ENCODE measurements at places on chromosomes 2 and 18. TPM values are rescaled to one million over a fixed set of nuclear protein-coding genes. Genes with fewer than 3 reads are reported as not detected.

DNA sequence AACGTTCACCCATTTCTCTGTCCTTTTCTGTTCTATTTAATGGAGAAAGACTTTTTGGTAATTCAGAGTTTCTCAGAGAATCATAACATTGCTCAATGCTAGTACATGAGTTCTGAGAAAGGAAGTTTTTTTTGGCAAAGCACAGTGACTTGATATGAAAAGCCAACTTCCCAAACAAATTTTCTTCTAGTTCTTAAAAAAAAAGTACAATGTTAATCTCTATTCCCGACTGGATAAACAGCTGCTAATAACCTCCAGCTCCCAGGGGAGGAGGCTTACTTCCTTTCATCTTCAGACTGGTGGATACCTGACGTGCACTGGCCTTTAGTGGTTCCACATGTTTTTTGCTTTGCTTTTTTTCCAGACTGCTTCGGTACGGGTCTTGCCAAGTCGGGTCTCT lies 284.6 kb upstream of the CCDC68 start:
- DNase-seq: no peak
- no peak overlapping the region for H3K27ac ChIP-seq
- no peak overlapping the region for H3K4me3 ChIP-seq
- no peaks in the 10 kb centered on the region for H3K4me1 ChIP-seq
- no peaks in the 10 kb centered on the region for H3K27me3 ChIP-seq

DNA sequence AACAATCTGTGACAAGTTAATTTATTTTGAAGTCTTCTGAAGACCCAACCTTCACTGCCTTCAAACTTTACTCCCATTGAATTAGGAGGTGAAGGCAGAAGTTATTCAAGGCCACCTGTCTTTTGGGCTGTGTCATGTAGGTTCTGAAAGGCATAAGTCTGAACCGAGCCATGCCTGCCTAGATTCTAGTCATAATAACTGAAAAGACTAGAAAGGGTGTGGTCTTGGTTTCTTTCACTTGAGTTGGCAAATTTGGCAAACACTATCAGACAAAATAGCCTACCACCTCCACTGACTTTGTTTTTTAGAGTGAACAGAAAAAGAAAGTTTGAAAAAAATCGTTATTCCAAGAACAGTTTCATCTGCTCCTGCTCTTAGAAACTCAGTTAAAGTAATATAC lies 38.4 kb downstream of the PPM1B start:
- no peak overlapping the region for H3K4me3 ChIP-seq
- H3K4me1 ChIP-seq: no peaks in the 10 kb centered on the region
- H3K36me3 ChIP-seq: peaks cover 18% of the 10 kb centered on the region
- H3K27me3 ChIP-seq: no peaks in the 10 kb centered on the region
- no peak overlapping the region for H3K27ac ChIP-seq

DNA sequence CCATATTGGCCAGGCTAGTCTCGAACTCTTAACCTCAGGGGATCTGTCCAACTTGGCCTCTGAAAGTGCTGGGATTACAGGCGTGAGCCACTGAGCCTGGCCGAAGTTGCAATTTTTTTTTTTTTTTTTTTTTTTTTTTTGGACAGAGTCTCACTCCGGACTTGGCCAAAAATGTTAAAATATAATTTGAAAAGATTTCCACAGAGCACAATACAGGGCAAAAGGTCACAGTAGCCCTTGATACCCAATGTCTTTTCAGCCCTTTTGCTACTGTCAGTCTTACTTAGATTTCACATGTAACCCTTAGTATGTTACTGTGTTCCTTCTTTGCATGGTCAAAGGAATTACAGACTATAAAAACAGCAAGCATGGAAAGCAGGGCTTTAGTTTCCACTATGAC lies 42.6 kb upstream of the MAPRE2 start:
- H3K27me3 ChIP-seq: no peaks in the 10 kb centered on the region
- H3K4me1 ChIP-seq: peaks cover 13% of the 10 kb centered on the region
- no peak for DNase-seq
- H3K27ac ChIP-seq: no peak overlapping the region
- H3K4me3 ChIP-seq: no peak overlapping the region
- no peaks in the 10 kb centered on the region for H3K36me3 ChIP-seq

DNA sequence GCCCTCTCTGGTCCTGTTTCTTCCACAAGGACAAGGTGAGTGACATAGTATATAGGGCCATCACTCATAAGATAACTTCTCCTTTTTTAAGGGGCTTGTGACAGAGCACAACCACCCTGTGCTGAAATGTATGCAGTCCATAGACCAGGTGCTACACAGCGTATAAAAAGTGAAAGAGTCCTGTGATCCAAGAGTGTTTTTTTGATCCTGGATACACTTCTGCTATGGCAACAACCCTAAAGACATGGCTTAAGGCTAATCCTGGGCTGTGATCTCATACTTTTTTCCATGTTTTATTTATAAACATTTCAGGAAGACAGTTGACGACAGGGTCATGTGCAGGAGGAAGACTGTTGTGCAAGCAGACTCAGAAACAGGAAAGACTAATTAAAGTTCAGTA lies 400.5 kb upstream of the TCF4 start:
- no peak for DNase-seq
- H3K27ac ChIP-seq: no peak overlapping the region
- H3K36me3 ChIP-seq: peaks cover 25% of the 10 kb centered on the region
- no peak overlapping the region for H3K4me3 ChIP-seq

GRCh38 chr2:160680294-160680693 lies 186.7 kb upstream of the RBMS1 start:
- peaks cover 8% of the 10 kb centered on the region for H3K36me3 ChIP-seq
- no peak overlapping the region for H3K4me3 ChIP-seq
- H3K27ac ChIP-seq: no peak overlapping the region
- H3K4me1 ChIP-seq: no peaks in the 10 kb centered on the region

DNA sequence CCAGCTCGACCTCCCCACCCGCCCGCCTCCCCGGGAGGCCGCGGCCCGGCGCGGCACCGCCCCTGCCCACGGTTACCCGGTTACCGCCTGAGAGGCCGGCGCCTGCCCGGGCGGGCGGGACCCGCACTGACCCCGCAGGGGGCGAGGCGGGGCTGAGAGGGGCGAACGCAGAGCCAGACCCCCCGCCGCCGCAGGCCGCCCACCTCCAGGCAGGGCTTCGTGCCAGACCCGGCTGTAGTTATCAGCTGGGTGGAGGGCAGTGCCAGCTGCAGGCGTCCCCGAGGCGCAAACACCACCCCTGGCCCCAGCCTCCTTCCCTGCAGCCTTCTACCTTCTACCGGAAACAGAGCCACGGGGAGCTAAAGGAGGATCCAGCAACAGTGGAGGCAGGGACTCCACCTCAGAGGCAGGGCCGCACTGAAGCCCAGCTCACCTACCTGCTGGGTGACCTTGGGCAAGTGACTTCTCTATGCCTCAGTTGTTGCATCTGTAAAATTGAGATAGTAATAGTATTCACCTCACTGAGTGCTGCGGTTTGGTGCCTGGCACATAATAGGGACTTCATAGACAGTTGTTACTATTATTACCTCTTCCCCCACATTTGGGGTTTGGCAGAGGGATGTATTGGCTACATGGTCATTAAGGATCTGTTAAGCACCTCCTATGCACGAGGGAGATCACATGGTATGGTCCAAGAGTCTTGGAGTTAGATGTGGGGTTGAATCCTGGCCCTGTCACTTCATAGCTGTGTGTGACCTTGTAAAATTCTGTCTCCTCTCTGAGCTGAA lies 231.6 kb upstream of the SMAD2 start:
- DNase-seq: no peak
- peaks cover 9% of the 10 kb centered on the region for H3K27me3 ChIP-seq
- H3K4me3 ChIP-seq: peak overlapping the region; percentile 84
- peaks cover 41% of the 10 kb centered on the region for H3K4me1 ChIP-seq
- no peak overlapping the region for H3K27ac ChIP-seq

DNA sequence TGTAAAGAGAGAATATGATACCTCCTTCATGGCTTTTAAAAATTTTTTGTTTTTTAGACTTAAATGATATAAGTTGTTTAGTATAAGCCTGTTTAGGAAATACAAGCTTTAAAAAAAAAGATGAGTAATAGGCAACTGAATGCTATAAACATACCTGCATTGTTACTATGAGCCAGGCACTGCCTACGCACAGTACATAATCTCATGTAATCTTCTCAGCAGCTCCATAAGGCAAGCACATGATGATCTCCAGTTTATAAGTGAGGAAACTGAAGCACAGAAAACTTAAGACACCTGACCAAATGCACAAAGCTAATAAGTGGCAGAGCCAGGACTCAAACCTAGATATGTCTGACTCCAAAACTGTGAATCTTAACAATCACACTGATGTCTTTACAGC lies 156.3 kb upstream of the SLC1A4 start:
- no peak overlapping the region for H3K4me3 ChIP-seq
- H3K27me3 ChIP-seq: no peaks in the 10 kb centered on the region
- peaks cover 25% of the 10 kb centered on the region for H3K4me1 ChIP-seq

DNA sequence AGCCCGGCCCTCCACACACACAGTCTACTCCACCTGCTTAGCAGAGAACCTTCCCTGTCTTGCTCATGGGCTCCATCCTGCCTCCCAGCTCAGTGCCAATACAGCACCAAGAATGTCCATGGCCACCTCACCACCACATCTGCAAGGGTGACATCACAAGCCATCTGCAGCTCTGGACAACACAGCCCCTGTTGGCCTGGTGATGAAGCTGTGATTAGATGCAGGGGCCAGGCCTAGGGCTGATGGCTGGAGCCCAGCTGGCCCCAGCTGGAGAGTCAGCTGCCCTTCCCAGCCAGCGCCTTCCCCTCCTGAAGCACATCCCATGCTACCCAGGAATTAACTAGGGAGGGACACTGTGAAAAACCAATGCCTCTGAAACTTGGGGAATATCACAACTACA lies 91.1 kb downstream of the TTC32 start:
- no peak overlapping the region for H3K27ac ChIP-seq
- H3K4me3 ChIP-seq: no peak overlapping the region
- no peaks in the 10 kb centered on the region for H3K4me1 ChIP-seq
- DNase-seq: no peak

The PEX13 gene
- total RNA-seq: 25.2 TPM

DNA sequence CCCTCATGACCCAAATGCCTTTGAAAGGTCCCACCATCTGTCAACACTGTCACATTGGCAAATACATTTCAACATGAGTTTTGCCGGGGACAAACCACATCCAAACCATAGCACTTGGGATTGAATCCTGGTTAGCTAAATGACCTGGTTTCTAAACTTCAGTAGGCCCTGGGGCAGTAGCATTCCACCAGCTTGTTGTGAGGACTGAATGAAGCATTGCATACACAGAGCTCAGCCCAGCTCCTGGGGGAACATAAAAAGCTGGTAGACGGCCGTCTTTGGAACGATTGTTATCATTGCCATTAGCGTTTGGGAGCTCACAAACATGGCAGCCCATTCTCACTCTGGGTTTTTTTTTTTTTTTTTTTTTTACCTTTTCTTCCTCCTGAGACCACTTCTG lies 57.5 kb upstream of the CXCR4 start:
- no peaks in the 10 kb centered on the region for H3K36me3 ChIP-seq
- H3K4me1 ChIP-seq: peaks cover 59% of the 10 kb centered on the region
- H3K4me3 ChIP-seq: no peak overlapping the region
- no peak for DNase-seq
- no peaks in the 10 kb centered on the region for H3K27me3 ChIP-seq

The BOLL gene
- not detected for total RNA-seq

DNA sequence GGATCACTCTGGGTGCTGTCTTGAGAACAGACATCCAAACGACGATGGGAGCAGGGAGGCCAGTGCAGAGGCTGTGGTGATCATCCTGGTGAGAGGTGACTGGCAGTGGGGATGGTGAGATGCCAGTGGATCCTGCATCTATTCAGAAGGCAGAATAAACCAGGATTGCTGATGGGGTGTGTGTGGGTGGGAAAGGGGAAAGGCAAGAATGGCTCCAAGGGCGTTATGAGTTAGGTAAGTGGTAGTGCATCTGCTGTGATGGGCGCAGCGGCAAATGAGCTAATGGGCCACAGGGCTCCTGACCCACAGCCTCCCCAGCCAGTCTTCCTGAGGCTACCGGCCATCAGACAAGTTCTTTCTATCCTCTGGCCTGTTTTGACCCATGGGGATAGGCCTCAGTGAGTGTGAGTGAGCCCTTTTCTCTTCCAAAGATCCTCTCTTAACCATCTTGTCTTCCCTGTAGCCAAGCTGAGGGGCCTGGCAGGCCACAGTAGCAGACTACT lies 29.6 kb downstream of the SERTAD2 start:
- no peaks in the 10 kb centered on the region for H3K36me3 ChIP-seq
- H3K27me3 ChIP-seq: no peaks in the 10 kb centered on the region
- H3K4me3 ChIP-seq: no peak overlapping the region
- peaks cover 59% of the 10 kb centered on the region for H3K4me1 ChIP-seq

GRCh38 chr18:28123401-28124030 lies 53.4 kb downstream of the CDH2 start:
- no peak overlapping the region for H3K4me3 ChIP-seq
- no peaks in the 10 kb centered on the region for H3K27me3 ChIP-seq
- DNase-seq: no peak

- no peak overlapping the region for H3K27ac ChIP-seq
- no peaks in the 10 kb centered on the region for H3K36me3 ChIP-seq
- H3K4me1 ChIP-seq: peaks cover 29% of the 10 kb centered on the region
- no peak overlapping the region for H3K4me3 ChIP-seq
- no peaks in the 10 kb centered on the region for H3K27me3 ChIP-seq
Observed at GRCh38 chr2:229084447-229084846, 186.6 kb downstream of the PID1 start.

DNA sequence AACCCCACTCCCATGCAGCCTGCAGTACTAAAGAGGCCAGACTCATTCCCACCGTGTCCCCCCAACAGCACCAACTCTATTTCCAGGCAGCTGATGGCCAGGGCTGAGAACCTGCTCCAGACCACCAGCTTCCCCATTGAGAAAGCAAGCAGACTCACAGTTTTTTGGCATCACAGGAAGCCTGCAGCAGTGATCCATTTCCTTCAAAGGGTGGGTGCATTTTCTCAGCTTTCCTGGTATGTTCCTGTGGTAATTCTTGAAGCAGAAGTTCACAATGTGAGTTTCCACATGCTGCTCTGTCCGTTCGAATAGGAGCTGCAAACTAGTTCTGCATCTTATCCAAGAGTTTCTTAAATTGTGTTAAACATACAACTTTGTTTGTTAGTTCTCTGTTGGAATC lies 1249.6 kb upstream of the FAM98A start:
- no peak overlapping the region for H3K4me3 ChIP-seq
- H3K36me3 ChIP-seq: no peaks in the 10 kb centered on the region
- no peak overlapping the region for H3K27ac ChIP-seq
- H3K4me1 ChIP-seq: no peaks in the 10 kb centered on the region

The HRH4 gene
- total RNA-seq: not detected

DNA sequence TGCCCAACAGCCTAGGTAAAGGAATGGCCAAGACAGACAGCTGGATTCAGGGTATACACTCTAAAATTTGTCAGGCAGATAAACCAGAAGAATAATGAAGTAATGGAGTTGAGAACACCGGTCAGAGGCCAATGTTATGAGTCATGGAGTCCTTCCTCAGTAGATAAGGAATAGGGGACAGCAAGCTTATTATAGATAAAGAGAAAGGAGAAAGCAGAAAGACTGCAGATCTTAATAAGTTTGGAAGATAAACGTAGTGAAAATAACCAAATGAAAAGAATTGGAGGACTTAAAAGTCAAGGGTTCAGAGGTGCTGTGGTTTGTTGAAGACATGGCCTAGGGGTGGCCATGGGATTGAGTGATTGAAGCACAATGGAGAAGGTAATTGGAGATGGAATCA lies 63.5 kb upstream of the NFE2L2 start:
- H3K4me1 ChIP-seq: peaks cover 14% of the 10 kb centered on the region
- H3K27ac ChIP-seq: no peak overlapping the region
- H3K36me3 ChIP-seq: no peaks in the 10 kb centered on the region
- no peak overlapping the region for H3K4me3 ChIP-seq
- no peak for DNase-seq
